ENCODE measurements at places on chromosomes 3 and 15.

DNA sequence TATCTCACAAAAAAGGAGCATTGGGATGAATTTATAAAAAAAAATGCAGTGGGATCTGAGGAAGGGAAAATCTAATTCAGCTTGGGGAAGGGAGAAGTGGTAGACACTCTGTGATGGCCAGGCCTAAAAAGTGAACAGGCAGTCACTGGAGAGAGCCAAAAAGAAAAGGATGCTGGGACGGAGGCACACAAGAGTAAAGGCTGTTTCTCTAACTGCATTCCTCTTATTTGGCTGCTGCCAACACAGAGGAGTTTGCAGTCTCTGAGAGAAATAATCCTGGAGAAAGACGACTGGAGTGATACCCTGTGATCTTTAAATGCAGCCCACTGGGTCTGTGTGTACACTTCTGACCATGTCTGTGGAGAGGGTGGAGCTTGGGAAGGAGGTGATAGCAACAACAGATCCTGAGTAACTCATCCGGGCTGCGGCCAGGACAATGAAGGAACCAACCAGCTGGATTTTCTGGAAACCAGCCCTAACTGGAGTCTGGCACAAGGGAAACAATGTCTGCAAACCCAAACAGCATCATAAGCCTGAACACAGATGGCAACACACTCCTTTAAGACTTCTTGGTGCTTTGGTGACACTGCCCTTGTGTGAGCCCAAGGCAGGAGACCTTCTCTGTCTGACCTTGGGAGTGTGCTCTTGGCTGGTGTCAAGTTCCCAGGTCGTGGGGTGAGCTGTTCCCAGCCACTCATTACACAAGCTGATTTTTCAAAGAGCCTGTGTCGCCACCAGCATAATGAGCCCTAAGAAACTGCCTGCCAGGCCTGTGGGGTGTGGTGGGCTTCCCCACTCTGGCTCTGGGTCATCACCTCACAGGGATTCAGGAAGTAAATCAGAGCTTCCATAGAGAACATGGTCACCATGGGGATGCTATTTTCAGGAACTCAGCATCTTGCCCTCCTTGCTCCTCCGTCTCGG is 8.0 kb downstream of the FYCO1 start:
- DNase-seq = no peak

GRCh38 chr3:182980204-182981037 is at the start of gene DCUN1D1:
Gene DCUN1D1 (minus strand): TSS chr3:182980538. CDS start chr3:182980489, 49 bp downstream.
- peak; percentile 91 for DNase-seq

DNA sequence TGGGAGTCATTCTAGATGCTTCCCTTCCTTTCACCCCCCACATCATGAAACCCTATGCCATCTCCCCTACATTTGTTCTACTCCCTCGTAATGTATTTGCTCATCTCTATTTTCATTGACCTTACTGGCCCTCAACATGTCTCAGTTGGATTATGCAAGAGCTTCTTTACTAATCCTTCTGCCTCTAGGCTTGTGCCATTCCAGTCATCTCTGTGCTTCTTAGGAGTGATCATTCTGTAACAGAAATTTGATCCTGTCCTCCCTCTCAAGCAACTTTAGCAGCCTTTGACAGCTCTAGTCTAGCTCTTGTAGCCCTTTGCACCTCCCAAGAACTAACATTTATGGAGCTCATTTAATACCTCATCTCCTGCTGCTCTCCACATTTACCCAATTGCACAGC is 64.7 kb downstream of the ISL2 start:
- no peak for DNase-seq

- DNase-seq = no peak
Observed at GRCh38 chr3:121252676-121253075, 293.1 kb downstream of the POLQ start.
